ENCODE measurements at places on chromosomes 3 and 15.

- DNase-seq: no peak
Observed at GRCh38 chr3:171956705-171957104, 82.7 kb upstream of the FNDC3B start.

- DNase-seq: no peak
Observed at GRCh38 chr3:188948281-188948996, 223.3 kb upstream of the TPRG1 start.

DNA sequence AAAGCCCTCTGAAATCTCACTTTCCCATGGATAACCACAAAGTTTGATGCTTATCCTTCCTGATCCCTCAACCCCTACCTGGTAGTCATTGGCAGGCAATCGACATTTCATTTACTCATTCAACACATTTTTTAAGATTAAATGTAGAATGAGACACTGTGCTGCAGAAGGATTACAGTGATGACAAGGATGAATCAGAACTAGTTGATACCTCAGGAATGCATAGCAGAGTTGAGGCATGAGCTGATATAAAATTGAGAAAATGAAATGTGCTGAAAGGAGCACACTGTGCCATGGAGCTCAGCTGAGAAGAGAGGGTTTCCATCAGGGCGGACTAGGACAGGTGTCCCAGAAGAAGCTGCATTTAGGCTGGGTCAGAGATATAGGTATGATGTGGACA lies 48.9 kb upstream of the ACTL6A start:
- DNase-seq: no peak

GRCh38 chr3:191521055-191521454 lies 60.1 kb downstream of the PYDC2 start:
- DNase-seq: no peak

DNA sequence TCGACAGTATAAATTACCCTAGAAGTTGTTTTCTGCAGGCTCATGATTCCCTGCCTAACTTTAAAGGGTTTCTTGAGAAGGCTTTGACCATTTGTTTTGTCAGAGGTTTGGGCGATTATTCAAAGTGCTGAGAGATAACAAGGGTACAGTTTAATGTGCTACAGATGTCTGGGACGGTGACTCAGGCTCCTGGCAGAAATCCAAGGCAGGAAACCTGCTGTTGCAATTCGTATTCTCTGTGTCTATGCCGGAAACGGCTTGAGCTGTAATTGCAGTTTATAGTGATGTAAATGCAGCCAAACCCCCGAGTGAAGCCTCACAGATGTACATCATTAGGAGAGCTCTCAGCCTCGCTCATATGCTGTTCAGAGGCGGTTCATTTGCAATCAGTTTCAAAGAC lies 65.6 kb downstream of the SYNPR start:
- peak; percentile 48 for DNase-seq

DNA sequence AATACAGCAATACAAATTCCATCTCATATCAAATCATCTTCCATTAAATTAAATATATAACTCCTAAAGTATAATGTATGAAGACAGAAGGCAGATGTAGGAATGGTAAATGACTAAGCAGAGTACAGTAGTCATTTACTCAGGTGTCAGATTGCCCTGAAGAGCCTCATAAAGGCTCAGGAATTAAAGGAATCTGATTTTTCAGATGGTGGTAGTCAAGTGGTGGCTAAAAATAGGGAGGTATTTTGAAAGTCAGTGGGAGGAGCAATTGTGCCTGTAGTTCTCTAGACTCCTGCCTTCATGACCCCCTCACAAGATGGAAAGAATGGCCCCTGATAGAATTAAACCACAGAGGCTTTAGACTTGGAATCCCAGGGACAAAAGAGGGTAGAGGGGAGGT lies 142.7 kb upstream of the SYNPR start:
- no peak for DNase-seq
